ENCODE measurements at places on chromosomes 4 and X.

GRCh38 chrX:79361192-79361870 is 5.8 kb downstream of the ITM2A start:
- DNase-seq: no peak

GRCh38 chr4:21915761-21916160 is 32.8 kb downstream of the KCNIP4 start:
- no peak for DNase-seq

- DNase-seq: peak; percentile 13
Measured at GRCh38 chr4:175460414-175460813, 351.6 kb downstream of the GPM6A start.

- no peak for DNase-seq
Measured at GRCh38 chr4:3345384-3345783, 52.6 kb downstream of the RGS12 start.

DNA sequence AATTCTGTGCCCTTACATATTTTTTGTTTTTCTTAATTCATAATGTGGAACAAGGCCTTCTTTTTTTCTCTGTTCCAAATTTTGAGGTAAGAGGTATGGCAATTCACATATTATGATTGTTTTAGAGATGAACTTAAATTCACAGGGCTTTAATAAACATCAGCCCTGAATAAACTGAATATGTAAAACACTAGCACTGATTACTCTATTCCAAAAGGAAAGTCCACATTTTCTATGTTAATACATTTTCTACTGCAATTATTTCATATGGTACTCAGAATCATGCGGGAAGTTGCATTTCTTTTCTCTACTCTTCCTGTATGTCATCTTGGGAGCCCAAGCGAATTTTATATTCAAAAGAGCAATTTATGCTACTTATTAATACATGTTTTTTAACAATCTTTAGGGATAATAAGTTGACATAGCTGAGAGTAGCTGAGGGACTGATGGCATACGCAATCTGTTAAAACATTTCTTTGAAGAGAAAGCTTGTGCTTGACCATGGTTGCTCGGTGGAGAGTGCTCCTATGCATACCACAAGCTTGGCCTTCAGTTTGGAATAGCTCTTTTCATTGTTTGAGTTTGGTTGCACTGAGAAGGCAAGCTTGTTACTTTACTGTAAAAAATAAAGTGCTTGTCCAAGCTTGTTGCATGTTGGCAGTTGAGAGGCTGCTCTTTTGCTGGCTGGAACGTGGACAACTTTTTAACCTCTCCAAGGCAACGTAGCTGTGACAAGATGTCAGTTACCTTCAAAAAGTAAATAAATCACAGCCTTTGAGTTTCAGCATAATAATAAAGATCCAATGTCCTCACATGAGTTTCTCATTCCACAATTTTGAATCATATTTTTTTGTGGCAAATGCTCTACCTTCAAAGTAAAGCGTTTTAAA is 196.3 kb upstream of the SPRY1 start:
- no peak for DNase-seq

- DNase-seq: no peak
Measured at GRCh38 chr4:16480011-16480410, 253.7 kb upstream of the TAPT1 start.

- no peak for DNase-seq
Measured at GRCh38 chr4:38534344-38535045, 129.5 kb upstream of the KLF3 start.

- DNase-seq: no peak
Measured at GRCh38 chrX:140389331-140389730, 115.5 kb downstream of the SOX3 start.

DNA sequence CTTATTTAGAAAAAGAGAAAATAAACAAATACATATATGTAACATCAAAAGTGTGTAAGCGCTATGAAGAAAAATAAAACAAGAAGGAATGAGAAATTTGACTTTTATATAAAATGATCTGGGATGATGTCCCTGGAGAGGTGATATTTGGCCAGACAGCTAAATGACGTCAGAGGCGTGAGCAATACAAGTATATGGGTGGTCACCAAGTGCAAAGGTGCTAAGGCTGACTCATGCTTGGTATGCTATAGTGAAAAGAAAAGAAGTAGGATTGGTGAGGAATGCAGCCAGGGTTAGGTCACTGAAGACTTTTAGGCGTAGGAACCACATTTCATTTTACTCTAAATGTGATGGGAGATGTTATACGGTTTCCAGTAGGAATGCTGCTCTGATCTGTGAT is 1049.1 kb upstream of the TENM3 start:
- DNase-seq: no peak

GRCh38 chr4:10740891-10741620 is 56.5 kb upstream of the CLNK start:
- DNase-seq: no peak

DNA sequence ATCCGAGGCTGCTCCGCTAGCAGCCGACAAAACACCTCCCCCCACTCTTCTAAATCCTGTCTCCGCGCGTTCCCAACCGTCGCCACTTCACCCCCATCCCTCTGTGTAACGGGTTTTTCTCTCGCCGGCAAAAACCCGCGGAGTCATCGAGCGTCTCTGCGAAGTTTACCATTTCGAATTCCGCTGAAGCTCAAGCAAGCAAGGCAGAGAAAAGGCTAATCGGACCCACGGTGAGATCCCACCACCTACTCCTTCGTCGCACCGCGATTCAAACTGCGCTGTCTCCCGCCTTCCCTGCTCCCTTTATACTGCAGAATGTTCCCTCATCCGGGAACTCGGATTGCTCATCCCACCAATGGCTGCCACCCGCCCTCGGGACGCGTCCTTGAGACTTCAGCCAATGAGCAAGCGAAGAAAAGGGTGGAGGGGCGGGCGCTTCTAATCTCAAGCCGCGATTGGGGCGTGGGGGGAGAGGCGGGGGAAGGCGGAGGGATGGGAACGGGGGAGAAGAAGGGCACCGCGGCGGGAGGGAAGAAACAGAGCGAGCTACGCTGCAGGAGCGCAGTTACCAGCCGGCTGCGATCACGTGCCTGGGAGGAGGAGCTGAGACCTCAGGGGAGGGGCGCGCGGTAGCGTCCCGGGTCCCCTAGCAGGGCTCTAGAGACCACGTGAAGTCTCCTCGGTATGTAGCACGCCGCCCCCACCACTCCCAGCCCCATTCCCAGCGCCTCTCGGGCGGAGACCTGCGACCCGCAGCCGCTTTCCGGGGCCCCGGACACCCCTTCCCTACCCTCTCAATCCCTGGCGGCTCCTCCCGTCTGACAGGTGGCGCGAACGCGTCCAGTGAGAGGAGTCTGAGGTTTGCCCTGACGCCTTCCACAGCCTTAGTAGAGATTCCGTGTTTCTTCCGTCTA is at the start of gene H2AZ1:
Gene H2AZ1, minus strand, starts transcription at position 277 of the 914 bp plus-strand sequence. Its CDS starts 105 bp downstream, at position 172.
- peak; percentile 96 for DNase-seq

GRCh38 chr4:48509543-48509942 is 19.5 kb downstream of the ZAR1 start:
- DNase-seq: no peak

DNA sequence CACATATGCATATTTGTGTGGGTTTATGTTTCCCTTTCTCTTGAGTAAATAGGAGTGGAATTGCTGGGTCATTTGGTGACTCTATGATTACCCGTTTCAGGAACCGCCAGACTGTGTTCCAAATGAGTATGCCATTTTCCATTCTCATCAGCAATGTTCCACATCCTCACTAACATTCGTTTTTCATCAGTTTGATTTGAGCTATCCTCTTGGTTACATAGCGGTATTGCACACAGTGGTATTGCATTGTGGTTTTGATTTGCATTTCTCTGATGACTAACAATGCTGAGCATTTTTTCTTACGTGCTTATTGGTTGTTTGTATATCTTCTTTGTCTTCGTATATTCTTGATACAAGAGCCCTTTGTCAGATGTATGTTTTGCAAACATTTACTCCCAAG is 218.0 kb upstream of the AMOT start:
- DNase-seq: no peak
